GM12864 (cell line): ENCODE measurements at places on chromosomes 2 and 18.

DNA sequence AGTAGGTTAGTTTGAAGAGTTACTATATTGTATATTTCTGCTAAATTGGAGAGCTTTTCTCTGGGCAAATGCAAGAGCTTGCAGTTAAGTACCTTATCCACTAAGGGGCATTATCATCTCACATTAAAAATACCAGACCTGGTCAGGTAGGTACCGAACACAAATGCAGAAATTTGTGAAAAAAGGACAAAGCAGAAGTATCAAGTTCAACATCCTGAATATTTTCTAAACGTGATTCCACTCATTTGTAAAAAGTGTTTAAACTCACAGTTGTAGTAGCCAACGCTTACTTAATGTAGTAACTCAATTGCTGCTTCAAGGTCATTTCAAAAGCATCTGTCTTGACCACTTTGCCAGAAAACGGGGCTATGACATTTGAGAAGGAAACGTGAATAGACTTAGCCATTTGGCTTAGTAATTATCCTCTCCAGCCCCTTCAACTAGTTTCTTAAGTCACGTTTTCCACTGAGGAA, 52.1 kb downstream of the CYRIA start:
- no peak for DNase-seq

- DNase-seq: no peak
These were observed 81.5 kb upstream of the PGAP1 start for GRCh38 chr2:197007716-197008628.

DNA sequence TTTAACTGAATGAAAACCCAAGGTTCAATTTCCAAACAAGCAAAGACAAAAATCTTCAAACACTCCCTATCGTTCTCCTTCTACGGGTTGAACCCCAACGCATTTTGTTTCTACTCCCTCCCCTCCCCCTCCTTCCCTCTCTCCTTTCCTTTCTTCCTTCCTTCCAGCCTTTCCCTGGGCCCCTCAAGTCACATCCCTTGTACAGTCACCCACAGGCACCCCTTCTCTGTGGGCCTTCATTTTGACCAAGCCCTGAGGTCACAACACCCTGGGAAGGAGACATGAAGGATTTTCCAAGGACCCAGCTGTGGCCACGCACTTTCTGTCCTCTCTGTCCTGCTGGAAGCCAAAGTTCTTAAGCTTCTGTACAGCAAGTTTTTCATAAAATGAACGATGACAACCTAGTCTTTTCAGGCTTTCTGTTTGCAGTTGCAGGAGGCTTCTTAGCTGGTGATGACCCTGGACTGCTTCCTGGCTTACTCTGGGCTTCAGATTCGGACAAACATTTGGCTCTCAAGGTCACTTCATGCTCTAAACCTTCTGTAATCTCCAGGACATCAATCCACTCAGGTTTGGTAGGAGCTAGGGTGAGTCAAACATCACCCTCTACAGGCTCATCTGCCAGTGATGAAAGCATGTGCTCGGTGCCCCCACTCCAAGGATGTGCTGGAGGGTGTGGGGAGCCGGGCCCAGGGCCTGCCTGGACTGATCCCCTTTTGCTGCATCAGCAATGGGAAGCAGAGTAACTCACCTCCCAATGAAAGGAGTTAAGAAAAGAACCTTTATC, 25.5 kb downstream of the TMEM247 start:
- no peak for DNase-seq

DNA sequence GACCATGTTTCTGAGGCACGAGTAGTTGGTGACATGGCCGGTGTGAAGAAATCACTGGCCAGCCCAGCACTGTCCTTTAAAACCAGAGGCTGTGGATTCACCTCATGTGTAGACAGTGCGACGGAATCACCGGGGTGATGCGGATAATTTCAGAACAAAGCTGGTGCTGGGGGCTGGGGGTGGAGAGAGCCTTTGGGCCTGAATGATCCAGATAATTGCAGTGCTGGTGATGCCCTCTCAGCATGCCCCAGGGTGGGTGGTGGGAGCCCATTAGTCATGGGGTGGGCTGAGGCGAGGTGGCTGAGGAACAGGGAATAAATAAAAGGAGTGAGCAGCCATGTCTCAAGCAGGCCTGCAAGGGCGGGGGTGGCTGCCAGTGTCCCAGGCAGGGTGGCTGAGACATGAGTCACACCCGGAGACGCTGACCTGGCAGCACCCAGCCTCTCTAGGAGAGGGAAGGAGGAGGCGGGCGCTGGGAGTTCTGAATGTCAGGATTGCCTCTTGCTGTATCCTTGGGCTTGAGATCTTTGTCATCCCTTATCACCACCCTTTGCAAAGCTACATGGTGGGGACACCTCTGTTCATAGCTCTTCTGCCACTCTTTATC, 151.1 kb upstream of the MSH6 start:
- DNase-seq: no peak

- DNase-seq: no peak
These were observed 39.1 kb downstream of the STK17B start for GRCh38 chr2:196131949-196132925.

GRCh38 chr2:19299032-19299431, 59.4 kb downstream of the OSR1 start:
- no peak for DNase-seq

GRCh38 chr18:29154758-29155725, 978.1 kb upstream of the CDH2 start:
- no peak for DNase-seq

DNA sequence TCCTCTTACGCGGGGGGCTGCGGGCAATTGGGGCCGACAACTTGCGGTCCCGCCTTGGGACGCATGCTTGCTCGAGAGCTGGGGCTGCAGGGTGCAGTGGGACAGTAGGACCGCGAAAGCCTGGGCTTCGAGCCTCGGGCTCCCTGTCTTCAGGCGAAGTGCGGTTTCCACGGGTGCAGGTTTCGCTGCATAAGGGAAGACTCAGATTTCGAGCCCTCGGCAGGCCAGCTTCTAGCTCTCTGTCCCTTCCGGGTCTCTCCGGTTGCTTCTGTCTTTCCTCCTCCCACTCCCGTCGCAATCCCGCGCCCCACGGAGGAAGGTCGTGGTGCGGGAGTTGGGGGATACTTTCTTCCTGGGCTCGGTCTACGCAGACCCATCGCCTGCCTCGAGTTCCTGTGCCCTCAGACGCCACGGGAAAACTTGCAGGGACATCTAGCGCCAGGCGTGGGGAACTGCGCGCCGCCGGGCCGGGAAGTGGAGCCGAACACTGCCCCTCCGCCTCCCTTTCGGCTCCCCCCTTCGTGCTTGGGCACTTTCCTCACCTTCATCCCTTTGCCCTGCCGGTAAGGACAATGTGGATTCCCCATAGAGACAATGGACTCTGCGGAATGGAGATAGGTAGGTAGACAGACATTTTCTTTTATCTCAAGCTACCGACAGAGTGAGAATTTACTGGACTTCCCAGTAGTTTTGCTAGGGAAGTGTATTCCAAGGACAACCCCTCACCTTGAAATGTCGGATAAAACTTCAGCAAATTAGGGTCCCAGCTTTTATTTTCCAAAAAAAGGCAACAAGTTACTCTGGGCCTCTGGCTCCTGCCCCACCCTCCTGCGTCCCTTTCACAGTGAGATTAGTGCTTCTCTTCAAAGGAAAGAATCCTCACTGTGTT, 4.2 kb upstream of the HOXD13 start:
- no peak for DNase-seq

DNA sequence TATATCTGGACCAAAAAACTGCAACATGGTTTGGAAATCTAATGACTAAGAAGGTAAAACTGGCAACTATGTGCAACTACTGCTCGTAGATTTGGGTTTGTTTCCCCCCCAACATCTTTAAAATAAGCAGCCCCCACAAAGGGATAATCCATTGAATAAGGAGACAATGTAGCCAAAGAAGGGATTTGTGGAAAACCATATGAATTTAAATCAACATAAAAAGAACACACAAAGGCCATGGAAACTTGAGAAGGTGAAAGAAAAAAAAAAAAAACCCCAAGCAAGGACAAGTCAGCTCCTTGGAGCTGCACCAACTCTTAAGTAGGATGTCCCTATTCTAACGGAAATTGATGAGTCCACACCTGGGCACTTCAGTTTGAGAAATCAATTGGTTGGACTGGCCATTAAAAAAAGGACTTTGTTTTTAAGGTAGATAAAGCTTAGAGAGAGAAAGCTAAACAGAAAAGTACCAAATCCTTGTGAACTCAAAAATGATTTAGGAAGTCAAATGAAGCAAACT, 53.7 kb upstream of the ST8SIA5 start:
- DNase-seq: no peak

DNA sequence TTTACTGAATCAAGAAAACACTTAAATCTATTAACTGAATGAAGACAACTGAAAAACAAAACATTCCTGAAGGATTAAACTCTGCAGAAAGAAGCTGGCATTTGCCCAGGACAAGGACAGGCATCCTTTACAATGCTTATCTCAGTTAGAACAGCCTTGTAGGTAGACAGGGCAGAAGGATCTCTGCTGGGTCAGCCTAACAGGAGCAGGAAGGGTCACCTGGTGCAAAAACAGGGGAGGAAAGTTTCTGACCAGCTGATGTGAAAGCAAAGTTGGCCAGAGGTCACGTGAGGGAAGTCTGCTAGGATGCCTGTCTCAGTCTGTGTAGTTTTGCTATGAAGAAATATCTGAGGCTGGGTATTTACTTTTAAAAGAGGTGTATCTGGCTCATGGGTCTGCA, 348.6 kb downstream of the ANAPC1 start:
- DNase-seq: no peak

GRCh38 chr18:26804519-26804918, 61.0 kb downstream of the AQP4 start:
- DNase-seq: no peak

- no peak for DNase-seq
These were observed 1516.1 kb downstream of the RPIA start for GRCh38 chr2:90207454-90208058.

DNA sequence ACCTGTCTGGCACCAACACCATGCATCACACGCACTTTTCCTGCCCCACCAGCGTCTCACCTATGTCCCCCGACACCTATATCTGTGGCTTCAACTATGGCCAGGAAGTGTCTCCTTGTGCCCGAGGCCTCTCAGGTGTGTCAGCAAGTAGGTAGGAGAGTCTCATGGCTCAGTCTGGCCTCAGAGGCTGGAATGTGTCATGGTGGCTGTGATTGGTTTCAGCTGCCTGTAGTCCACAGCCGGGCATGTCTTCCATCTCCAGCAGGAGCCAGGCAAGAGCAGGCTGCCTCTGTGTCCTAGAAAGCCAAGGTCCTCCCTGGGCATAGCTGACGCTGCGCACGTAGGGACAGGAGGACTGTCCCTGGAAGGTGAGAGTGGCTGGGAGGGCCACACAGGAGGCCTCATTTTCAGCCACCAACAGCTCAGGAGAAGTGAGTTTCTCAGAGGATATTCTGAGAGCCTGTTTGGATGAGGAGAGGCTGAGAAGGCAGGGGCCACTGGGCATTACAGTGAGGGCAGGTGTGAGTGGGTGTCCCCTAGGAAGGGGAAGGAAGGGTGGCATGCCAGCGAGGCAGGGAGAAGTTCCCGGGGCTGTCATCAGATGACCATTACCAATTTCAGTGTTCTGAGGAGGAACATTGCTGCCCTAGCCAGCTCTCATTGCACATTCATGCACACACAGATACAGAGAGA, 47.2 kb downstream of the SDC1 start:
- DNase-seq: no peak

GRCh38 chr2:54691445-54692135, 31.9 kb upstream of the EML6 start:
- no peak for DNase-seq

GRCh38 chr18:62354151-62354550, 29.0 kb downstream of the TNFRSF11A start:
- DNase-seq: no peak

- DNase-seq: no peak
These were observed 61.3 kb downstream of the GDF7 start for GRCh38 chr2:20728114-20728758.

DNA sequence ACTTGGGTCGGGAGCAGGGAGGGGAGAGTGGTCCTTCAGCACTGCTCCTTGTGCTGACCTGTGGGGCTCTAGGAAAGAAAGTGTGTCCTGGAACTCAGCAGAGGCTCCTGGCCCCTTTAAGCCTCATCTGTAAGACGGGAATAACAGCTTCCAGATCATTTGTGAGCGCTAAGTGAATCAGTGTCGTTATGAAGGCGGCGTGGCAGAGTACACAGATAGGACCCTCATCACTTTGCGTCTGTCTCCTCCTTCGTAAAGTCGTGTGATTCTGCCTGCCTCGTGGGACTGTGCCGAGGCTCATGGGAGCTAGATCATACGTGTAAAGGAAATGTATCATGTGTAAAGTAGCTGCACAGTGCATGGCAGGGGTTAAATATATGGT, 18.6 kb downstream of the COLEC11 start:
- DNase-seq: no peak

DNA sequence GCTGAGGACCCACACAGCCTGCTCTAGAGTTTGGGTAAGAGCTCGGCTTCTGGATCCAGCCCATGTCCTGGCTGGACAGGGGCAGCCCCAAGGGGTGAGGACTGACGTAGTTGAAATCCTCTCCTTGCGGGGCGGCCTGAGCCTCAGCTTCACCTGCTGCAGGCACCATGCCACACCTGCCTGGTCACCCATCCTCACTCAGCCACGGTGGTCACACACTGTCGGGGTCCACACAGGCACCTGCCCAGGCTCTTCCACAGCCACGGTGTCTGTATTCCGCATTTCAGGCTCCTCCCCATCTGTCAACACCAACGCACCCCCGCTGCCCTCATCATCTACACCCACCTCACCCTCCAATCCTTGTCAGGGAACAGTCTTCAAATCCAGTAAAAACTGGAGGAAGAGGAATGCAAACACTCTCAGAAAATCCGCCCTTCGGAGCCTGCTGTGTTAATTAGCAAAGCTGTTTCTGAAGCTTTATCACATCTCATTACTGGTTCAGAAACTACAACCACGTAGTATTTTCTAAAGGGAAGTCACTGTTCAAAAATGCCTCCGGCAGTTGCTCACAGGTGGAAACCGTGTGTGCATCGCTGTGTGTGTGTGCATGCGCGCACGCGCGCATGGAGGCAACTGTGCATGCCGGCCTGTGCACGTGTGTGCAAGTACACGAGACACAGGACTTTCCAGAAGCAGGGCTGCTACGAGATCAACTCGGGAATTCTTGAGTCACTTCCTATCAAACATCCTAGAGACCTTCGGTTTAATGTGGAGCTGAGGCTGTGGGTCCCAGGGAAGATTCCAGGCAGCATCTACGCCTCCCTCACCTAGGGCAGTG, 38.2 kb downstream of the SLC66A2 start:
- no peak for DNase-seq

GRCh38 chr18:55525845-55526244, 62.1 kb downstream of the TCF4 start:
- DNase-seq: no peak

- DNase-seq: no peak
These were observed 118.8 kb upstream of the B3GNT2 start for GRCh38 chr2:62076980-62077638.

DNA sequence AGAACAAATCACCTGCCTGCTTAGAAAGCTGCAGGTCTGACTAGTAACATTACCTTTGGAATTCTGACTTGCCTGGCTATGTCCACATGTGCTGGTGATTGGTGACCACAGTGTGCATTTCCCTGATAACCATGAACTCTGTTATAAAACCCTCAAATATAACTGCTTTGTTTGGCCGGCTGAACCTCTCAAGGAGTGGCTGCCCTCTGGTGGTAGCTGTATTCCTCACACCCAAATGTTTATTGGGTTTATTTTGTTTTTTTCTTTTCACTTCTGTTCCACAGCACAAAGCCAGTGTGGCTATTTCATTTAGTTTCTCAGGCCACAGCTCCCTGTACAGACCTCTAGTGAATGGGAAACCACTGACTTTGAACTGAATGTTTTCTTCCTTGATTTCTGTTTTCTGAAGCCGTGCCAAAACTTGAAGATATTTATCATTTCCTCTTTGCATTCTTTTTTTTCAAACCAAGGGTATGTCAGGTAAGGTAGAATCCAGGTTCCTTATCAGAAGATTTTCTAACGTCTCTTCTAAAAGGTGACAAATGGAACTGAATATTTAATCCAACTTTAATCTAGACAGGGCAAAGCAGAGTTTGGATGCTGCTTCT, 549.0 kb upstream of the VRK2 start:
- DNase-seq: peak; percentile 0
